Karpas-422 (cell line): ENCODE measurements at places on chromosomes 2 and 18. TPM values are rescaled to one million over a fixed set of nuclear protein-coding genes. Genes with fewer than 3 reads are reported as not detected.

The SP3 gene
- total RNA-seq = 109 and 139 TPM in 2 replicates

The PROKR1 gene
- total RNA-seq = not detected in 2 replicates

The PJVK gene
- 4.7 and 8.9 TPM in 2 replicates for total RNA-seq

The CXCR1 gene
- total RNA-seq = not detected in 2 replicates

The ZAP70 gene
- total RNA-seq = not detected in 2 replicates

The POTEJ gene
- total RNA-seq = not detected in 2 replicates

The HTR2B gene
- not detected in 2 replicates for total RNA-seq

The NFATC1 gene
- total RNA-seq = 42.9 and 46.1 TPM in 2 replicates

The PLEK gene
- total RNA-seq = 224 and 232 TPM in 2 replicates

The SERPINE2 gene
- 6.8 and 14.5 TPM in 2 replicates for total RNA-seq

The POTEF gene
- 0.07 TPM in 1 of 2 replicates, not detected in the other for total RNA-seq

The XDH gene
- not detected in 2 replicates for total RNA-seq

The COL3A1 gene
- not detected in 2 replicates for total RNA-seq

The EVX2 gene
- total RNA-seq = not detected in 2 replicates

The MREG gene
- 0.11 and 0.15 TPM in 2 replicates for total RNA-seq

The NEU2 gene
- total RNA-seq = not detected in 2 replicates

The SEMA4F gene
- 2.7 and 3.4 TPM in 2 replicates for total RNA-seq

The DUSP2 gene
- total RNA-seq = 25.1 and 45.2 TPM in 2 replicates

The CCDC141 gene
- total RNA-seq = 0.30 TPM in 1 of 2 replicates, not detected in the other

The UGT1A8 gene
- 0.18 TPM in 1 of 2 replicates, not detected in the other for total RNA-seq

The MALL gene
- not detected in 2 replicates for total RNA-seq

The DTNA gene
- total RNA-seq = not detected in 2 replicates

The COL6A3 gene
- total RNA-seq = 0.07 TPM in 1 of 2 replicates, not detected in the other

The KCNG2 gene
- not detected in 2 replicates for total RNA-seq

The PAX8 gene
- 0.90 and 1.5 TPM in 2 replicates for total RNA-seq

The BOLL gene
- not detected in 2 replicates for total RNA-seq

The MATN3 gene
- total RNA-seq = not detected in 2 replicates

The IL36B gene
- total RNA-seq = not detected in 2 replicates

The FAM110C gene
- total RNA-seq = not detected in 2 replicates

The UPP2 gene
- total RNA-seq = not detected in 2 replicates

The ZNF396 gene
- total RNA-seq = 1.0 and 1.4 TPM in 2 replicates

The ANKRD36C gene
- total RNA-seq = 56.3 and 74.4 TPM in 2 replicates

The EML6 gene
- total RNA-seq = 133 and 187 TPM in 2 replicates

The SF3B6 gene
- total RNA-seq = 181 and 285 TPM in 2 replicates

The CERKL gene
- total RNA-seq = 15.4 and 24.4 TPM in 2 replicates

The PROM2 gene
- total RNA-seq = 0.07 and 0.72 TPM in 2 replicates

The PRSS56 gene
- total RNA-seq = not detected in 2 replicates

The CTAGE1 gene
- total RNA-seq = not detected in 2 replicates
